ENCODE measurements at places on chromosomes 11 and 22. TPM values are rescaled to one million over a fixed set of nuclear protein-coding genes. Genes with fewer than 3 reads are reported as not detected.

KRTAP5-7 gene
- not detected for total RNA-seq

TEX12 gene
- not detected for total RNA-seq

MISFA gene
- 1.6 TPM for total RNA-seq

FAM180B gene
- not detected for total RNA-seq

PTPRJ gene
- total RNA-seq: 15.4 TPM

IL10RA gene
- total RNA-seq: 0.67 TPM

LINC01488 gene
- not detected for total RNA-seq

- no peak for DNase-seq
Observed at GRCh38 chr11:13208921-13209320, 68.7 kb upstream of the BMAL1 start.

GRCh38 chr11:11786771-11787170 lies 55.0 kb upstream of the USP47 start:
- no peak for DNase-seq

- no peak for DNase-seq
Observed at GRCh38 chr11:24624432-24624831, 127.6 kb downstream of the LUZP2 start.

- DNase-seq: no peak
Observed at GRCh38 chr11:121645001-121645400, 192.2 kb upstream of the SORL1-AS1 start.

DNA sequence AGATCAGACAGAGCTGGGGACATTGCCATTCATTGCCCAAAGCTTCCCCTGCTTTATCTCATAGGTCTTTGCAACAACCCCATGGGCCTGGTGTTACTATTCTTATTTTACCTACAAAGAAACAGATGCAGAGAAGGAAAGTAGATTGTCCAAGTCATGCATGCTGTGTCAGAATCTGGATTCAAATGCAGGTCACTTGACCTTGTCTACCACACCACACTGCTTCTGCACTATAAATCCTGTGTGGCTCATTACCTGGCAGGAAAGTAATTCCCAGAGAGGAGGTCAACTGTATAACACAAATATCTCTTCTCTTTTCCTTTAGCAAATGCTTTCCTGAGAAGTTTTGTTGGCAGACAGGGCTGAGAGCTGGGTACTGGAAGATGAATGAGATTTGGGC lies 18.5 kb downstream of the PLEKHB1 start:
- DNase-seq: no peak

GRCh38 chr22:23182309-23183060 lies 2.2 kb downstream of the BCR start:
- no peak for DNase-seq

DNA sequence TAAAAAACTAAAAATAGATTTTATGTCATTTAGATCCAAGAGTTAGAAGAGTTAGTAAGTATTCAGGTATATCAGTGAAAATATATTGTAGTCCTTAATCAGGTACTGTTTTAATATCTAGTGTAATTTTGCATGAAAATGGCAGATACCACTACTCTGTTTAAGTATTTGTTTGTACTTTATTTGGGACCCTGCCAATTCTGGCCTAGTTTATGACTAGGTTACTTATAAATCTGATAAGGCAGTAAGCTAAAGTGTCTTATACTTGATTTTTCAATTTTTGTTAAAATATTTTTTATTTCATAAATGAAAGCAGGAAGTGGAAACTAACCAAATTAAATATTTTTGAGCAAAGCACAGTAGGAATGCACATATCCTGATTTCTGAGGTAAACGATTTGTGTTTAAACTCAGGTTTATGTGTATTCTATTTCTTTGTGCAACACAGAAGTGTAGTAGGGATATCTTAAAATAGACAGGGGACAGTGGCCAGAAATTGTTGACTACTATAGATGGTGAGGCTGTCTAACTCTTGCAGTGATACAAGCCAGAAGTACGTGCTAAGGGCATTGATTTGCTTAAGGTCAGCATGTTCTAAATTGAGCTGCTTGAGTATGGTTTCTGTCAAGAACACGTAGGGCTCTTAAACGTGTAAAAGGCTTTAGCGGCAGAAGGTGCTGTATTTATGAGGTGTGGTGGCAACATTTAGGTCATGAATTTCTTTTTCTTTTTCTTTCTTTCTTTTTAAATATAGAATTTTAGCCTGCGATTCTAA lies 34.0 kb downstream of the HIPK3 start:
- no peak for DNase-seq

DNA sequence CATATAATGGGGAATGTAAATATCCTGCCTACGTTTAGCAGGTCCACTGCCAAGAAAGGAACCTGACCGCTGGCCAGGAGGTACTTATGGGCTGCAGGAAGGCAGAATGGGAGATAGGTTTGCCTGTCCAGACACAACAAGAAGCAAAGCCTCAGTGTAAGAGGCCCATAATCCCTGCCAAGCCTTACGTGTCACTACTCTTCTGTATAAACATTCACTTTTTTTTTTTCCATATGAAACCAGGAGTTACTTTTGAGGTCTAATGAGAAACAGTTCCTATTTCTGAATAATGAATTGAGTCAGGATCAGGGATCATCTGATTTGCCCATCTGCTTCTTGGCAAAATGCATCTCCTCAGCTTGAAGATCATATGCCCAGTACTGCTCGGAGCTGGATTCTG lies 230.2 kb downstream of the NTM start:
- no peak for DNase-seq

- no peak for DNase-seq
Observed at GRCh38 chr11:120660024-120660565, 148.5 kb downstream of the GRIK4 start.
